ENCODE measurements at places on chromosomes 3 and 15.

- no peak for DNase-seq
Observed at GRCh38 chr15:45641999-45642932, 7.4 kb downstream of the SQOR start.

DNA sequence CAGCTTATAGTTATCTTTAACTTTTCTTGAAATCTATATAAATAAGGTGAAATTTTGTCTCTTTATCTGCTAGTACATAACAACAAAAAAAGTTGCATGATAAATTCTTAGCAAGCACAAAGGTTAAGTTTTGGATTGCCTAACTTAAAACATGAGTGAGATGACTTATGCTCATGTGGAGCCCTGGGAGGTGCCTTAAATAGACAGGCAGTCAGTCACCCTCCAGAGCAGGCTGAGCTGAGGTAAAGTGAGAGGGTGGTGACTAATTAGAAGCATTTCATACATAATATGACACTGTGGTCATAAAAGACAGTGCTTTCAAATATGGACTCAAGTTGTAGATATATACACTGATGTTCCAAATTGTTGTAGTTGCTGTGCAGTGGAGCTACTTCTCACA is 14.6 kb upstream of the MME start:
- DNase-seq: no peak

DNA sequence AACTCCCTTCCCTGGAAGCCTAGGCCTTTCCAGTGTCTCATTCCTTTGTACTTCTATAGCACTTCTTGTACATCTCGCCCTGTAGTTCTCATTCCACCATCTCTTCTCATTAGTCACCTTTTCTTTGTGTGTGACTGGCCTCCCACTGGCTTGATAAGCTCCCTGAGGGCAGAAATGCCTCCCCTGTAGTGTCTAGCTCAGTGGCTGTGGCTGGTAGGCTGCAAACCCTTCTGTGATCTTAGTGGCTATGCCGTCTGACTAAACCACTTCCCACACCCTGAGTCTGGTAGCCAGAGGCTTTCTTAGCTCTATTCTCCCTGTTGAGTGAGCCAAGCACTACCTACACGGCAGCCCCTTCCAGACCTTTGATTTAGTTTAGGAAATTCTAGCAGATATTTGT is 24.4 kb upstream of the TNFAIP8L3 start:
- DNase-seq: no peak

DNA sequence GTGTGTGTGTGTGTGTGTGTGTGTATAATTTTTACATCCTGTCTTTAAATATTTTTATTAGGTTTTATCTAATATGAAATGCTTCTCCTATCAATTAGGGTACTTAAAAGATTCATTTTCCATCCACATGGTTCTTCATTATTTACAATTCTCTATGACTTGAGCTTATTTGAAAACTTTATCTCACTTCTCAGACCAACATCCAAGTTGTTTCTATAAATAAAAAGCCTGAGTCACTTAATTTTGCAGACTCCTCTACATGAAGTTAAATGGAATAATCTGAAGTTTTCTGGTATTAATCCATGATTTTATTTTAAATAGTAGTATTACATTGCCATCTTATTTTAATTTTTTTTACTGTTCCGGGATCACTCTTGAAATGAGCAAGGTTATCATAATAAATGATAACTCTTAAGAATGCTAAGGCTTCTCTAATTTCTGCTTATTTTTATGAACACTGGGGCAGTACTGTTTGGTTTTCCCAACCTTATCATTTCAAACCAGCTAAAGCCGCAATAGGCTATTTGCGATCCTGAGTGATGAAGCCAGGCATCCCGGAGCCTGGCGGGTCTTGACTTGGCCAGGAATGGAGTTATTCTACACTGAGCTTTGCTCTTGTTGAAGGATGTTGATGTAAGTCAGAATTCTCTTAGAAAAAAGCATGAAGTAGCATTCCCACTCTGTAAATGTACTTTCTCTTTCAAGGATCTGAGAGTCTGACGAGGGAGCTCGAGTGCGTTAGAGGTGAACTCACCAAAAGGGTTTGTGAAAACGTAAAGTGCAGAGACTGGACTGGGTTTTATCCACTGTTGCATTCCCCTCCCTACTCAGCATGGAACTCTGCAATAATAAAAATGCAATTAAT is 220.2 kb upstream of the LRTM1 start:
- no peak for DNase-seq

GRCh38 chr3:97810779-97811390 is 10.9 kb upstream of the CRYBG3 start:
- no peak for DNase-seq

DNA sequence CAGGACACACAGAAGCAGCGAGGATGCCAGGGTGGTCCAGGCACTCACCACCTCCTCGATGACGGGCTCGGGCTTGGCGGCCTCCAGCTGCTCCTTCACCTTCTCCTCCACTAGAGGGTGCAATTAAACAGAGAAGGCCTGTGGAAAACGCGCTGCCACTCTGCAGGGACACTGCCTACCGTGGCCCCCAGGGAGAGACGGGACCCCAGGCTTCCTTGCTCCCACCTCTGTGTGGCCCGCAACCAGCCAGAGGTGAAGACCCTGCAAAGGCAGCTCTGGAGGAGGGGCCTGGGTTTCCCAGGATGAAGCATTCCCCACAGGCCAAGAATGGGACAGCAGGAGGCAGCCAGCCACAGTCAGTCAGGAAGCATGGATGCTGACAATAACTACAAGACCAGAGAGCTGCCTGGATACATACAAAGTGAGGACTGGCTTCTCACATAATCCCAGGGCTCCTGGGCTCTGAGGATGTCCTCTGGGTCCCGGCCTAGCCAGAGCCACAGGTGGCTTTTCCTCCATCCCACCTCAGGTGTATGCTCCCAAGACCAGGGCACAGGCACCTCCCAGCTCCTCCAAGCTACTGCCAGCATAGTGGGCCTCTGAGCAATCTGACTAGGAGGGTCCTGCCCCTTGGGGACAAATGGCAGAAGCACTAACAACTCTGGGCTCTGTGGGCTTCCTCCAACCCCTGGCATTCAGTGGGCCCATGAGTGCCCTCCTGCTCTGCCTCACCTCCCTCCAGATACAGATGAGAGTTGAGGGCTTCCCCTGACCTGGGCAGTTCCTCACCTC is 46.2 kb downstream of the PTH1R start:
- DNase-seq: peak; percentile 60

DNA sequence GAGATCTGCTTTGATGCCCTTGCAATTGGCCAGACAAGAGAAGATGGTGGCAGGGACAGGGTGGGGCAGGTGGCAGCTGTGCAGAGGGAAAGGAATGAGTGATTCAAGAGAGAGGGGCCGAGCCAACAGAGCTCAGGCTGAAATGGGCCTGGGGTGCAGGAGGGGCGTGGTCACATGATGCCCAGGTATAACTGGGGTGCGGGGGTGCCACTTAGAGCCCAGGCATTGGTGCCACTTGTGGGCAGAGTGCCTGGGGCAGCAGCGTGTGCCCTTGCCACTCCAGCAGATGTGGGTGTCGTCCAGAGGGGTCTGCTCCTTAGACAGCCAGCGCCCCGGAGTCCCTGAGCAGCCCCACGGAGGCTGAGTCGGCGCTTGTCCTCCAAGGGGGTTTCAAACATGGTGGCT is 88.7 kb downstream of the PLXNA1 start:
- DNase-seq: no peak

GRCh38 chr15:76986743-76987142 is 8.2 kb upstream of the PSTPIP1 start:
- DNase-seq: no peak

- no peak for DNase-seq
Observed at GRCh38 chr3:125154800-125155269, 57.7 kb downstream of the SLC12A8 start.

DNA sequence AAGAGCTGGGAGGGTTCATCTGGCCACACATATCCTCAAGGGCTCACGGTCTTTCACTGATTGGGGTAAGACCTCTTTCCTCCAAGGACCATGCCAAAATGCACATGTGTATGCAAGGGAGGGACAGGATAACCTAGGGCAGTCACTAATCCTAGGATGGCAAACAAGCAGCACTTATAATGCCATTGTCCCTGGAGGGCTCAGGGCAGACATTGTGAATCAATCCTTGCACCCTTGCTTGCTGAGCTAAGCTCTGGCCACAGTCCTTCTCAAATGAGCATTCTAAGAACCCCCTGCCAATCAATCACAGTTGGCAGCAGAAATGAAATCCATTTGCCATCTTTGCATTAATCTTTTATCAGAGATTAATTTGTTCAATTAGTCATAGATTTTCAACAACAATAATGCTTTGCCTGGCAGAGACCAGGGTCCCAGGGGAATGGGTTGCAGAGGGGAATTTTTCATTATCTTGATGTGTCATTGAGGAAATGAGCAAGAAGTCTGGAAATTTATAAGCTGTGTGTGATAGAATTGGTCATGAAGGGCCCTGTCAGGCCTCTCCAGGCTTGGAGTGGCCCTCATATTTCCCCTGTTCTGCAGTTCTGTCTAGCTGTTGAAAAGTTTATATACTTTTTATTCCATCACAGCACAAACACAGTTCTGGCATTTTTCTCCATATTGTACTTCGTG is 57.2 kb upstream of the KY start:
- no peak for DNase-seq

DNA sequence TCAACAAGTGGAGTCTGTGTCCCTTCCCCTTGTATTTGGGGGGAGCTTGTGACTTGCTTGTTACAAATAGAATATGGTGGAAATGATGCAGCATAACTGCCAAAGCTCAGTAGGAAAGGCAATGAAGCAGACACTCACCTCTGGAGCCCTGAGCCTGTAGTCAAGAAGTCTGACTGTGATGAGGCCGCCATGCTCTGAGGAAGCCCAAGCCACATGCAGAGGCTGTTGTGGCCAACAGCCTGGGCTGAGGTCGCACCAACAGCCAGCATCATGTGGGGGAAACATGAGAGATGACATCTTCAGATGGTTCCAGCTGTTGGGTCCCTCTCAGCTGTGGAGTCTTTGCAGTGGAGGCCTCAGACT is 161.4 kb downstream of the CHSY1 start:
- no peak for DNase-seq

DNA sequence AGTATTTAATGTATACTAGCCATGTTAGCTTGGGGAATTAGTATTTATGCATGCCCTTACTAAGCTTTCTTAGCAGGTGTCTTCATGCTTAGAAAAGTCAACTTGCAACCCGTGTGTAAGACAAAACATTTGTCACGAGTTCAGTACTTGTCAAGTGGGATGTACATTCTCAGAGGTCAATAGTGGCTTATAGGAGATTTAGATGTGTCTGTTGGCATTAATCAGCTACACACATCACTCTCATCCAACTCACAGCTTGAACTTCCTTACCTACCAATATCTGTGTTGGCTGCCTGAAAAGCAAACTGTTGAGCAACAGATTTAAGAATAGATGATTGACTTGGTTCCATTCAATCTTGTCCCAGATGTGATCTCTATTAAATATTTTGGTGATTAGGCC is 109.5 kb downstream of the ROBO2 start:
- DNase-seq: no peak

DNA sequence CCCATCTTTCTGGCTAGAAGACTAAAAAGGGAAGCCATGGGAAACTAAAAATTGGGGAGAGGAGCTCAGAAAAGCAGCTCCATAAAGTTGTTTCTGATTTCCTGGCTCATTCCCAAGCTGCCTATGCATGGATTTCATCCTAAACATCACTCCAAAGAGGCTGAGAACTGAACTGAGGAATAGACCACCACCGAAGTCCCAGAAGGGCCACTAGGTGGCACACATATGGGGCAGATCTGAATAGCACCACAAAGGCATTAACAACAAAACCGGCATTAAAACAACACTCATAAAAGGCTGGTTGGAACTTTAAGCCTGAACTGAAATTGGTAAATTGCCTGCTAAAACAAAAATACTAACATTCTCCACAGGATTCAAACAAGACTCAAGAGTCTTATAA is 106.3 kb downstream of the PLD1 start:
- peak; percentile 16 for DNase-seq

DNA sequence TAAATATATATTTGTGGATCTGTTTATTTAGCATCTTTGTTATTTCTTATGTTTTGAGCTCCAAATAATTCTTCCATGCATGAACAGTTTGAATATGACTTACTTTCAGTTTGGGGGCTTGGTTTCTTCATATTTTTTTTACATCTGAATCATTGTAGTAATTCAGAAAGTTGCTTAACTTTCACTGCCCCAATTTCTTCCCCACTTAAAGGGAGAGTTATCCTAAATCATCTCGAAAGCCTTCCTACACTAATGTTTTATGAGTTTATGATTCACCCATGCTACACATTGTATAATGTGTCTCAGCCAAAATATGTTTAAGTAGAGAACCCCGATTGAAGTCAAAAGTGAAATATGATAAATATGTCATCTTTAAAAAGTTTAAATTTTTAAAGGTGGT is 47.8 kb downstream of the SPRED1 start:
- no peak for DNase-seq

- DNase-seq: no peak
Observed at GRCh38 chr3:86547692-86548091, 443.3 kb downstream of the VGLL3 start.

DNA sequence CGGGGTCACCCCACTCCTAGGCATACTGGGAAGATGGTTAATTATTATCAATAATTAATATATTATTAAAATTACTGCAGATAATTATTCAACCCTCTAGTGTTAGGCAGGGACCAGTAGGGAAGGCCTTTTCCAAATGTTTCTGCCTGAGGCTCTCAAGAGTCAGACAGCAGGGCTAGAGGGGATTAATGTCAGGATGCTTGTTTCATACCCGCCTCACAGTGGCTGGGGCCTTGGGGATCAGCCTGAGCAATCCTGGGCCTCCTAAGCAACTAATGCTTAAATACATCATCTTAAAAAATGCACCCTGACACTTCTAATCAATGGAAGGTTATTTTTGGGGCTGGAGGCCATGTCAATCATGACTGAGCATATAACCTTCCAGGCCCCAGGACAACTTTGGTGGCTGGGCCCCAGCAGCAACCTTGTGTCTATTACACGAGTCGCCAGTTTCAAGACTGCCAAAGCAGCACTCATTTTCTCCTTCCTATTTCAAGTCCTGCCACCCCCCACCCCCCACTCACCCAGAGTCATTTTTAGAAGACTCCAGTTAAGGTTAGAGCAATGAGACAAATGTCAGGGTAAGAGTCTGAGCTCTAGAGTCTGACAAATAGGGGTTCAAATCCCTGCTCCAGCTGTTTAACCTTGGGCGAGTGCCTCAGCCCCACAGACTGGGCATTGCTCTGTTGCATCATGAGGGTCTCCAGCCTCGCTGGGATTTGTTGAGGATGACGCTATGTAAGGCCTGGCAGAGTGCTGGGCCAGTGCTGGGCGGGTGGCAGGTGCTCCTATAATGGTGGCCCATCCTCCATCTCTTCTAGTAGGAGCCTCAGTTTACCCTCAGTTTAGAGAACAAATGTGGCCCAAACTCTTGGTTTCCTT is 6.1 kb downstream of the AMOTL2 start:
- no peak for DNase-seq

DNA sequence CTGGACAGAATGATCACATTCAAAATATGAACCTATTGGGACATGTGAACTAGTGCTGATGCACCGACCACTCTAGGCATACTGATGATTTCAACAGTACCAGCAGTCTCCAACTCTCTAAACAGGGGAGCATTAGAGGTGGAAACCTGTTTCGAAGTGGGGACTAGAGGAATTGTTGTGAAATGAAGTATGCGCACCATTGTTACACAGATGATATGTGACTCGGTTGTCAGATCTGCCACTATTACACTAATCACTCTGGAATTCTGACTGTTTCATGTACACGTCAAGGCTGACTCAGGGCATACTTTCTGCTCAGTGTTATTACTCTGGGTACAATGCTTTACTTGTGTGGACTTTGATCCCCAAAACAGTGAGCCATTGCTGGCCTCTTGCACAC is 198.2 kb upstream of the UBE2E2 start:
- no peak for DNase-seq

Data from hematopoietic multipotent progenitor cell treated with erythropoietin and hydrocortisone succinate and interleukin-3 and kit ligand, for 17 days (in vitro differentiated cells).